ENCODE measurements at places on chromosomes 1 and 21.

DNA sequence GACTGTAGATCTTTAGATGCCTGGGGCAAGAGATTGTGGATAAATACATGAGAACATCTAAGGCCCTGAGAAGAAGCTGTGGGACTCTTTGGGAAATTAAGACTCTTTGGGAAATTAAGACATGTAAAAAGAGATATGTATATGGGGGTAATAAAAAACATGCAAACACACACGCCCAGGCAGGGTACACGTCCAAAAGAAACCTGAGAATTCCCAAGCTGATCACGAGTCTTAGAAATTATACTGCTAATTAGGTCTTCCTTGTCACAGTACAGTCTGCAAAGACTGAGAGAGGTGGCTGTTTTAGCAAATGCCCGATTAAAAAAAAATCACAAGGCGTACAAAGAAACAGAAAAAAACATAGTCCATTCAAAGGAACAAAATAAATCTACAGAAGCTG, 39.3 kb upstream of the ERO1B start:
- DNase-seq: no peak

DNA sequence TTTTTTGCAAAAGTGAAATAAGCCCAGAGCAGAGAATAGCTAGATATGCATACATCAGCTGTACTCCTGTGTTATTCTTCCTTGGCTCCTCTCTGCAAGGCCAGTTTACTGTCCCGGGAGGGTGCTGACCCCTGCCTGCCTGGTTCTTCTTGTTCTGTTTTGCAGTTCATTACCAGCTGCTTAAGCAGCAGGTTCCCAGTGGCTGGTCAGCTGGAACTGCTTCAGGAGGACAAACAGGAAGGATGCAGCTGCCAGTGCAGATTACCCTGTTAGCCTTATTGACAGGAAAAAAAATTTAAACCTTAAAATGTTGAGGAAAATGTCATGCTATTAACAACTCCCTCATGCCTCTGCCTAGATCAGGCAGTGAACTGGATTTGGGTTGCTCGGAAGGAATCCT, 16.0 kb upstream of the LRIG2 start:
- no peak for DNase-seq

DNA sequence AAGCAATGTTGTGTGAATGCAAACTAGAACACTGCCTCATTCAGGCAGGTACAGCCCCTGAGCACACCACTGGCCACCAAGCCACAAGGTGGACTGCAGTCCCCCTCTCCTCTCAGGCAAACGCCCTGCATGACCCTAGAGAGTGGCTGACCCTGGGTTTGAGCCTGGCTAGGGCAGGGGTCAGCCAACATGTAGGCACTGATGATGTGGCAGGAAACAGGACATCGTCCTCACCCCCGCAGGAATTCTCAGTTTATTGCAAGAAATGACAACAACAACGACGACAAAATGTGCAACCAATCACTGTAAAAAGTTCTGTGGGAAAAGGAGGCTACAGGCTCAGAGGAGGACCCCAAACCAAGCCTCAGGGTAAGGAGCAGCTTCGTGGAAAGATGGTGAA, 81.3 kb downstream of the OMA1 start:
- DNase-seq: no peak

GRCh38 chr1:231990388-231990787, 363.8 kb downstream of the DISC1 start:
- no peak for DNase-seq
